GM04504 (cell line): ENCODE measurements at places on chromosomes 6 and 20.

DNA sequence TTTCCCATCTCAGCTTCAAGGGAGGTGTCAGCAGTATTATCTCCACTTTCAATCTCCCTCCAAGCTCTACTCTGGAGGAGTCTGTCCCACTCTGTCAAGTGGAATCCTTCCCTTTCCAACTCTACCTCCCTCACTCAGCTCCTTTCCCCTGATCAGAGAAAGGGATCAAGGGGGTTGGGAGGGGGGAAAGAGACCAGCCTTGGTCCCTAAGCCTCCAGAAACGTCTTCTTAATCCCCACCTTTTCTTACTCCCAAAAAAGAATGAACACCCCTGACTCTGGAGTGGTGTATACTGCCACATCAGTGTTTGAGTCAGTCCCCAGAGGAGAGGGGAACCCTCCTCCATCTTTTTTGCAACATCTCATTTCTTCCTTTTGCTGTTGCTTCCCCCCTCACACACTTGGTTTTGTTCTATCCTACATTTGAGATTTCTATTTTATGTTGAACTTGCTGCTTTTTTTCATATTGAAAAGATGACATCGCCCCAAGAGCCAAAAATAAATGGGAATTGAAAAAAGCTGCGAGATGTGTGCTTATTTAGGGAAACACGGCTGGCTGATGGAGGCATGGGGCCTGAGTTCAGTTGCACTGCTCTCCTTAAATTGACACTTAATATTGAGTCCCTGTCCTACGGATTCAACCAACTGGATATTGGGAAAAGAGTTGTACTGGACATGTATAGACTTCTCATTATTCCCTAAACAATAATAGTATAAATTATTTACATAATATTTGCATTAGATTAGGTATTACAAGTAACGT, 4.9 kb downstream of the TUBB start:
- no peak for DNase-seq

GRCh38 chr20:41861772-41862422, 243.7 kb upstream of the CHD6 start:
- no peak for DNase-seq

- no peak for DNase-seq
Observed at GRCh38 chr6:90466154-90466940, 120.5 kb downstream of the MAP3K7 start.

DNA sequence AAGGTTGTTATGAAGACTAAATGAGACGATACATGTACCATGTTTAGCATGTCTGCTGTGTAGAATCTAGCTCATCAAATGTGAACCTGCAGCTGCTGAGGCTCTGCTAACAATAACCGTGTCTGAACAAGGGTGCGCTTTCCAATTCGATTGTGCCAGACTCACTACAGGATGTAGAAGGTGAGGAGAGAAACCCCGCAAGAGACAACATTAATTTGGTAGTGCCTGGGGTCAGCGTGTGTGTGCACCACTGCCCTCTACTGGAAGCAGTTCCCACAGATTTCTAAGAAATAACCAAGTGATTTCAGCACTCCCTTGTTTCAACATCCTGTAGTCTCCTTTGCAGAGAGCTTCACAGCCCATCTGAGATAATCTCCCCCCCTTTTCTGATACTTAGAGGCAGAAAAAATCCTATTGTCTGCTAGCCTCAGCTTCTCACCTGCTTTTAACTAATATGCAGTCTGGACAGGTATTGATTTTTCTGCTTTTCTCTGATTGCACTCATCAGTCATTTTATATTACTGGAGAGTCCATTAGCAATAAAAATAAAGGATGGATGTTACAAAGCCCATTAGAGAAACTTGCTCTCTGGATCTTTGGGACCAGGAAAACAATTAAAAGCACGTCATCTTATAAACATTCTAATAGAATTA, 96.7 kb upstream of the BACH2 start:
- no peak for DNase-seq

DNA sequence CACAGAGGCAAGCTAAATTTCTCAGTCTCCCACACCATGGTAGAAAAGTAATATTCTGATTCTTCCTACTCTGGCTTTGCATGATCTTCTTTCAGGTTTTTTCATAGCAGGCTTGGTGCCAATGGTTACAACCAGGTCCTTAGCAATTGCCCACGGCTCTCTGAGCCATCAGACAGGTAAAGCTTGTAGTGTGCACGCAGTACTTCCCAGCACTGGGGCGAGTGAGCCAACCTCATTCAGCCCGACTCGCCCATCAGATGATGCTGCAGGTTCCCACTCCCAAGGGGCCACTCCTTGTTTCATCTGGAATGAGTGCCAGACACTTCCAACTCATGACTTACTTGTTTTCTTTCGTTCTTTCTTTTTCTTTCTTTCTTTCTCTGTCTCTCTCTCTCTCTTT, 78.3 kb downstream of the PERP start:
- DNase-seq, result no peak

DNA sequence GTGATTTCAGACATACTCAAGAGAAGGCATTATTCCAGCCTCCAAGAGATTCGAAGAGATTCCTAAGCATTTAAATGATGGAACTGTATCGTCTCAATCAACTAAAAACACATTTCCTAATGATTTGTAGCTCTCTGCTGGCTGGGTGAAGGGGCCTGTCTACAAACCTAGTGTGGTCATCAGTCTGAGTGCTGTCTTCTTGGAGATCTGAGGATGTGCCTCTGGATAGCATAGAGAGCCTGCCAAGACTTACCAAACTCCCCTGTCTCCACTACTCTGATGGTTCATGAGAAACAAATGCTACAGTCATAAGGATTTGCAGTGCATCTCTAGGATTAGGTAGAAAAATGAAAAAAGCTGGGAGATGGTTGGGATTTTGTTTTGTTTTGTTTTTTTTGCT, 176.9 kb upstream of the CITED2 start:
- no peak for DNase-seq

DNA sequence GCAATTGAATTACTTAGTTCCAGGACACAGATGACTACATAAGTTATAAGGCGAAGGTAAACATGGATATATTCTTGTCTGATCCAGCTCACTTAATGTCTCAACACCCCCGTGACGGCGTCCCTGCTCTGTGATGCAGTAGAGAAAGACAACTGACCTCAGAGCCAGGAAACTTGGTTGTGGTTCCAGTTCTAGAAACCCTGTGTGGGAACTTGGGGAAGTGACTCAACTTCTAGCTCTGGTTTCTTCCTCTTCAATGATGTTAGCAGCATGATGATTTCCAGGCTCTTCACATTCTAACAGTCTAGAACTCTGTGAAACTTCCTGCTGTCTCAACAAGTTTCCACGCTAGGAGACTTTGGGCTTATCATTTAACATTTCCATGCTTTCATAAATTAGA, 18.4 kb downstream of the LAMA4 start:
- no peak for DNase-seq

GRCh38 chr6:112210852-112211251, 43.5 kb downstream of the LAMA4 start:
- no peak for DNase-seq

DNA sequence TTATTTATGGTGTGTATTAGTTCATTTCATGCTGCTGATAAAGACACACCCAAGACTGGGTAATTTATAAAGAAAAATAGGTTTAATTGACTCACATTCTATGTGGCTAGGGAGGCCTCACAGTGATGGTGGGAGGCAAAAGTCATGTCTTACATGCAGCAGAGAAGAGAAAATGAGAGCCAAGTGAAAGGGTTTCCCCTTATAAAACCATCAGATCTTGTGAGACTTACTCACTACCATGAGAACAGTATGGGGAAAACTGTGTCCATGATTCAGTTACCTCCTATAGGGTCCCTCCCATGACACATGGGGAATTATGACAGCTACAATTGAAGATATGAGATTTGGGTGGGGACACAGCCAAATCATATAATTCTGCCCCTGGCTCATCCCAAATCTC, 150.0 kb upstream of the AHI1 start:
- no peak for DNase-seq

DNA sequence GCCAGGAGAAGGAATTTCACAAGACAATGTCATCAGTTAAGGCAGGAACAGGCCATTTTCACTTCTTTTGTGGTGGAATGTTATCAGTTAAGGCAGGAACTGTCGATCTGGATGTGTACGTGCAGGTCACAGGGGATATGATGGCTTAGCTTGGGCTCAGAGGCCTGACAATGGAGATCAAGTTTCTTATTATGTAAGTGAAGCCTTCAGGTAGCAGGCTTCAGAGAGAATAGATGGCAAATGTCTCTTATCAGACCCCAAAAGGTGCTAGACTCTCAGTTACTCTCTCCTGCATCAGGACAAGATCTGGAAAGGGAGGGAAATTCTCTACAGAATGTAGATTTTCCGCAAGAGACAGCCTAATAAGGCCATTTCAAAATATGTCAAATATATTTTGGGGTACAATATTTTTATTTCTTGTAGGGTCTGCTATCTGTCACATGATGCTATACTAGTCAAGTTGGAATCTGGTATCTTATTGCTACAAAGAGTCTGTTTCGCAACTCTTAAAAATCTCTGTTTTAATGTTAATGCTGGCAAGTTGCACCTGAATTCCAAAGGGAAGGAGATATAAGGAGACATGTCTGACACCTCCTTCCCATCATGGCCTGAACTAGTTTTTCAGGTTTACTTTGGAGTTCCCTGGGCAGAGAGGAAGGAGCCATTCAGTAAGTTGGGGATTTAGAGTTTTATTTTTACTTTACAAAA, 48.8 kb downstream of the TRDN start:
- no peak for DNase-seq

DNA sequence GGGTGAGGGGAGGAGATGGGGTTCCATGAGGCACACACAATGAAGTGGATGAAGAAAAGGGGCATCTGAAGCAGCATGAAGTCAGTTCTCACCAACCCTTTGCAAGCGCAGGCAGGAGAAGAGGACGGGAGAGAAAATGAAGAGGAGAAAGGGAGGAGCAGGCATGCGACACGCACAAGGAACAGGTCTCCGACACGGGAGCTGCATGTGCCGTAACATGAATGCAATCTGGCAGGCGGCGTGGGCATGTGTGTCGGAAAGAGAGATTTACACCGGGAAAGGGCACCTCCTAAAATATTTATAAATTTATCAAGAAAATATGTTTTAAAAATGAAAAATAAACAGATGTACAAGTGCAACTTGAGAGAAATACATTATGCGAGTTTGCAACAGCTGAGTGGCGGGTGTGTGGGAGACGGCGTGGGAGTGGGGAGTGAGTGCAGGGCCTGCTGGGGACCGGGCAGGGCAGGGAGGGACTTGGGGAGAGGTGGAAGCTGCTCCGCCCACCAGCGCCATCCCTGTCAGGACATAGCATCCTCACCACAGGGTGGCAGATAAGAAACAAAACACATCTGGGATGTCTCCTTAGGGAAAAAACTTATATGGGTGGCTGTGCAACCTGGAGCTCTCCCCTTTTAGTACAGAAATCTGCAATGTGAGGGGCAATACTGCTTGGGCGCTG, 40.6 kb downstream of the GJA10 start:
- DNase-seq, result no peak

GRCh38 chr6:139474145-139475108, 100.0 kb upstream of the CITED2 start:
- no peak for DNase-seq

DNA sequence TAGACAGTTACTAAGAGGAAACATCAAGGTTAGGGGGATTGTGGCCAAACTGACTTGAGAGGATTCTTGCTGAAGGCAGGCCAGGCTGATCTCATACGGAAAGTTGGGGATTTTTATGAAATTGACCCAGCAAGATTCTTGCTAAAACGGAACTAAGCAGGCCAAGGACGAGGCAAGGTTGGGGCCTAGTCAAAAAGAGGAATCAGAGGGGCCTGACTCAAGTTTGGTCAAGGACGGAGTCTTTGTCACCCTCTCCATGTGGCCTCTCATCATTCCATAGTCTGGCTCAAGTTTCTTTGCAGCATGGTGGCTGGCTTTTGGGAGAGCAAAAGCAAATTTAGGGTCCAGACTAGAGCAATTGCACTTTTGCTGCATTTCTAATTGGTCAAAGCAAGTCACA, 7.9 kb upstream of the HECA start:
- DNase-seq, result no peak

- no peak for DNase-seq
Observed at GRCh38 chr6:20334962-20335361, 66.7 kb upstream of the E2F3 start.

DNA sequence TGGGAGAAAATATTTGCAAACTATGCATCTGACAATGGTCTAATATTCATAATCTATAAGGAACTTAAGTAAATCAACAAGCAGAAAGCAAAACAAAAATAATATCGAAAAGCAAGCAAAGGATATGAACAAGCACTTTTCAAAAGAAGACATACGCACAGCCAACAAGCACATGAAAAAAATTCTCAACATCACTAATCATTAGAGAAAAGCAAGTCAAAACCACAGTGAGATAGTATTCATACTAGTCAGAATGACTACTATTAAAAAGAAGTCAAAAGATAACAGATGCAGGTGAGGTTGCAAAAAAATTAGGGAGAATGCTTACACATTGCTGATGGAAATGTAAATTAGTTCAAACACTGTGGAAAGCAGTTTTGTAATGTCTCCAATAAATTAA, 410.2 kb downstream of the MMUT start:
- no peak for DNase-seq

GRCh38 chr20:50029697-50030461, 47.1 kb downstream of the SNAI1 start:
- peak; percentile 95 for DNase-seq

DNA sequence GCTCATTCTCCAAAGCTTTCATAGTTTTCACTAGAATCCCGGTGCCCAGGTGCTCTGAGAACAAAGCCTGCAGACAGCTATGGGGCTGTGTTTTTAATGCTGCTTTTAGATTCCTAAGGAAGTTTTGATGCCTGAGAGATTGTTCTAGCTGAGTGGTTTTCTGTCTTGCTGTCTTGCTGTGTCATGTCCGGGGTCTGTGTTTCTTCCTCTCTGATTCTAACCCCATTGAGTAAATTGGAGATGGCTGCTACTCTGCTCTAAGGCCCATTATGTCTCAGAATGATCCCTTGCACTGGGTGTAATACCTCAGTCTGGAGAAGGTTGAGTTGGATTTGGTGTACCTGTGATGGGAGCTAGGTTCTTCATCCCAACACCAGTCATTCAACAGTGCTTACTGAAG, 63.4 kb downstream of the ARID1B start:
- DNase-seq, result no peak

DNA sequence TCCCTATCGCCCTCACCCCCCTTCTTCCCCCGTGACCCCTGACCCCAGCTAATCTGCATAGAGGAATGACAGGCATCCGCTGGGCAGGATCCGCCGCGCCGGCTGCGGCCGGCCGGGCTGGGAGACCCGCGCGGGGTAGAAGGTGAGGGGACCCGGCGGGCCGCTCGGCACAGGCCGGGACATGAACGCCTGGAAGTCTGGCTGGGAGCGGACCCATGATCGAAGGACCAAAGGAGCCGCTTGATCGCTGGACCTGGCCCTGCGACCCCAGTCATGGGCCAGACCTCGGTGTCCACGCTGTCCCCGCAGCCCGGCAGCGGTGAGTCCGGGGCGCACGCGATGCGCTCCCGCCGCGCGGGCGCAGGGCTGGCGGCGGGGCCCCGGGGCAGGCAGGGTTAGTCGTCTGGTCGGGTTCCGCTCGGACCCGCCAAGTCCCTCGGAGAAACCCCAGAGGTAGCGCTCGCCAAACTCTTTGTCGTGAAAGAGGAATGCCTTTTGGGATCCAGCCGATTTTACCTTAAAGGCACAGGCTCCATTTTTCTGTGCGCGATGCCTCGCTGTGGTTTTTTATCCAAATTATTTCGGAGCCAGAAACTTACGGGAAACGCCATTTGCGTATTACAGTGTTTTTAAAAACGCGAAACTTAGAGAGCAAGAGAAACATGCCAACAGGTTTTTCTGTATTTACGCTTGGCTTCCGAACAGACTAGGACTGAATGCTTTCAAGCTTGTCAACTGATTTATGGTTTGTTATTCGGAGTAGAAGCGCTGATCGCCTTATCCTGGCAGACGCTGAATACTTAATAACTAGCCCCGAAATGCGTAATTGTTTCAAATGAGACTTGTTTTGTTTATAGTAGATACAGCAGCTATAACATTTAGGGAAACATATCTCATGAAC, at the start of gene PHACTR2:
TSS of gene PHACTR2 (plus strand) at position 75 of the 901 bp plus-strand sequence. CDS start at position 274, 199 bp downstream.
- no peak for DNase-seq
